ENCODE measurements at places on chromosomes 1 and 21. TPM values are rescaled to one million over a fixed set of nuclear protein-coding genes. Genes with fewer than 3 reads are reported as not detected.

Gene TNNT2
- total RNA-seq: not detected

Gene FAM72B
- 0.56 TPM for total RNA-seq

Gene LRRIQ3
- total RNA-seq: 0.32 TPM

DNA sequence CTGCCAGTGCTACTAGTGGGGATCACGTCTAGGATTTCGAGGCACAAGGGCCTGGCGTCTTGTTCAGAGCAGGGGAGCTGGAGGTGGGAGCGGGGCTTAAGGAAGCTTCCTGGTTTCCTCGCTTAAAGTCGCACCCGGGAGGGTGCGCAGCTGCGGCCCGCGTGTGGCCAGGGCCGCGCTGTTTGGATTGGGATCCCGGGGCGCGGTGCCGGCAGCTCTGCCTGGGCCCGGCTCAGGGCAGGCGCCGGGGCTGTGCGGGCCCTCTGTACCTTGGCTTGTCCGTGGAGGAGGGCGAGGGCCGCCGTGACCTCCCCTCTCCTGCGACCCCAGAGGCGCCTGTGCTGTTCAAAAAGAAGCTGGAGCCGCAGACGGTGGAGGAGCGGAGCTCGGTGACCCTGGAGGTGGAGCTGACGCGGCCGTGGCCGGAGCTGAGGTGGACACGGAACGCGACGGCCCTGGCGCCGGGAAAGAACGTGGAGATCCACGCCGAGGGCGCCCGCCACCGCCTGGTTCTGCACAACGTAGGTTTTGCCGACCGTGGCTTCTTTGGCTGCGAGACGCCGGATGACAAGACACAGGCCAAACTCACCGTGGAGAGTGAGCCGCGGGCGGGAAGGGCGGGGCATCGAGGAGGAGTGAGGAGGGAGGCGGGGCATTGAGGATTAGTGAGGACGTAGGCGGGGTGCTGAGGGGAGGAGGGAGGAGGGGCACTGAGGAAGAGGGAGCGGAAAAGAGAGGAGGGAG, 67.8 kb downstream of the OBSCN start:
- peak overlapping the region; percentile 77 for H3K27ac ChIP-seq
- no peaks in the 10 kb centered on the region for H3K4me1 ChIP-seq
- H3K27me3 ChIP-seq: no peaks in the 10 kb centered on the region
- no peaks in the 10 kb centered on the region for H3K36me3 ChIP-seq

DNA sequence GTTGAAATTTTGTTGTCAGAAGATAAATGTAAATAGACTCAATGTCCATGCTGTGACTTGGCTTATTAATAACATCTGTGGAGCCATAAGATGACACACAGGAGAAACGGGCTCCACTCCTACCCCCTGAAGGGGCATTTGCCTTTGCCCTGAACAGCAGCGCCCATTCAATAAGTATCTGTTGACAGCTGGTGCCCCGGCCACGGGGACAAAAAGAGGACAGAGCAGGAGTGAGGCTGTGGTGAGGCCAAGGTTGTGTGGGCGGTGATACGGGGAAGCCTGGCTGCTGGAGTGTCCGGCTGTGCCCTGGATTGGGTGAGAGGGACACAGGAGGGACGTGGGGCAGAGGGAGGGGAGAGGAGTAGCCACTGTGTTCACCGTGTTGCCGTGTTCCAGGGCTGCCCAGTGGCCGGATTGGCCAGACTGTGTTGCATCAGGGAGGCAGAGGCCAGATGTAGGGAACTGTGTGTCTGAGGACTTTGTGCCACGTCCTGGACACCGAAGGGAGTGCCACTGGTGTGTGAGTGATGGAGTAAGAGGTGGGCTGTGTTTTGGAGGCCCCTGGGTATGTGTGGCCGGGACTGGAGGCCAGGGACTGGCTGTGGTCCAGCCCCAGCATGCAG, 15.1 kb downstream of the PRMT2 start:
- H3K36me3 ChIP-seq: peaks cover 46% of the 10 kb centered on the region
- H3K27ac ChIP-seq: no peak overlapping the region
- no peak for DNase-seq
- H3K27me3 ChIP-seq: no peaks in the 10 kb centered on the region
- no peak overlapping the region for H3K4me3 ChIP-seq

GRCh38 chr21:25887166-25887565, 152.4 kb downstream of the GABPA start:
- H3K4me3 ChIP-seq: no peak overlapping the region
- no peaks in the 10 kb centered on the region for H3K36me3 ChIP-seq
- no peak for DNase-seq
- H3K27ac ChIP-seq: no peak overlapping the region
- H3K27me3 ChIP-seq: no peaks in the 10 kb centered on the region

All from naive thymus-derived CD4-positive, alpha-beta T cell (primary cell).